ENCODE measurements at places on chromosomes 6 and 20.

DNA sequence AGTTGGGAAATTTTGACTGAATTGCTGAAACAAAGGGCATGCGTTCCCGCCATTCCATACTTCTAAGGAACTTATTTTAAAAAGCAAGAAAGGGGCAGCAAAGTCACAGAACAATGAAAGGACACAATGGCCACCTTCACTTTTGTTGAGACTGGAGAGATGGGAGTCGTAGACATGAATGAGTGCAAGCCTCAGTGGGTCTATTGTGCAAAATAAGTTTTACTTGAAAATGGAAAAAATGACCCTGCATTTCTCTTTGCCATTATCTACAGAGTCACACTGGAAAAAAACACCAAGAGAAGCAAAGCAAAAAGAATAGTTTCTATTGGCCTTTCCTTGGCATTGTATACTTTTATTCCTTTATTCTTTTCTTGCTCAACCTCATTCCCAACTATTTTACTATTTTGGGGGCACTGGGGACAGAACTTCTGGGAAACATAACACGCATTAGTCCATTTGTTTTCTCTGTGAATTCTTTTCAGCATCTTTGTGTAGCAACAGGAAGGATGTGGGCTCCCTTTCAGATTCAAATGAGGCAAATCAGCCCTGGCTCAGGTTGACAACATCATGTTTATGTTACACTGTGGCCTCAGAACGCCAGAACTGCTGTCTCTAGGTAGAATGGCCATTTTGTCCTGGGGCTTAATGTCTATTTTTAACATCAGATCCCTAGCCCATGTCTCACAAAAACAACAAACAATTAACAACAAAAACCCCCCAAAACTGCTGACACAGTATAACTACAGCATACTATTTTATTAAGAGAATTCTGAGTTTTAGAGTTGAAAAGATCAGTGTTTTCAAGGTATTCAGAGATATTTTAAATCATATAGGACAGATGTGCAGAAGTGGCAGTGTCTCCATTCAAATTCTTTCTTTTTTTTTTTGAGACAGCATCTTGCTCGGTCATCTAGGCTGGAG lies 122.2 kb downstream of the FYN start:
- DNase-seq: peak; percentile 85

- no peak for DNase-seq
Measured at GRCh38 chr20:16423311-16424212, 149.7 kb downstream of the KIF16B start.

DNA sequence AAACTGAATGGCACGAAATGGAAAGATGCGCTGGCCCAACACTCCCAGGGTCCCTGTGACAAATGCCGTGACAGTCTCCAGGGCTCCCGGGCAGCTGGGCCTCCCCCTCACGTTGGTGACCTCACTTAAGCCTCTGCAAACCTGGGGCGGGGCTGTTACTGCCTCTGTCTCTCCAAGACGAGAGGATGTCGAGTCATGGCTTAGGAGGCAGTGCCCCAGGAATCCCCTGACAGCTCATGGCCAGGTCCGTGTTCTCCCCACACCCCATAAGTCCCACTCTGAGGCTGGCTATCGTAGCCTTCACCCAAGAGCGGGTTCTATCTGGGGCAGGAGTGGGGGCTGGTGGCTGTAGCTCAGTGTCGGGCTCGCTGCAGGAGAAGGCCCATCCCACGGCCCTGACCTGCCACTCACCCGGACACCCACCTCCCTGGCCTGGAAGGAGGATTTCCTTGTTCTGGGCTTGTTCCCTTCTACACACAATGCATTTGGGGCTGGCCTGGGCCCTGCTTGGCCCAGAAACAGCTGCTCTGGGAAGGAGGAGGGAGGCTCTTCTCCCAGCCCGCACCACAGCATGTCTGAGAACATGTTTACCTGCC lies 5.6 kb upstream of the RPS21 start:
- no peak for DNase-seq

- peak; percentile 91 for DNase-seq
Measured at GRCh38 chr20:32670773-32671455, 2.8 kb downstream of the C20orf203 start.
